ENCODE measurements at places on chromosomes 2 and 18.

DNA sequence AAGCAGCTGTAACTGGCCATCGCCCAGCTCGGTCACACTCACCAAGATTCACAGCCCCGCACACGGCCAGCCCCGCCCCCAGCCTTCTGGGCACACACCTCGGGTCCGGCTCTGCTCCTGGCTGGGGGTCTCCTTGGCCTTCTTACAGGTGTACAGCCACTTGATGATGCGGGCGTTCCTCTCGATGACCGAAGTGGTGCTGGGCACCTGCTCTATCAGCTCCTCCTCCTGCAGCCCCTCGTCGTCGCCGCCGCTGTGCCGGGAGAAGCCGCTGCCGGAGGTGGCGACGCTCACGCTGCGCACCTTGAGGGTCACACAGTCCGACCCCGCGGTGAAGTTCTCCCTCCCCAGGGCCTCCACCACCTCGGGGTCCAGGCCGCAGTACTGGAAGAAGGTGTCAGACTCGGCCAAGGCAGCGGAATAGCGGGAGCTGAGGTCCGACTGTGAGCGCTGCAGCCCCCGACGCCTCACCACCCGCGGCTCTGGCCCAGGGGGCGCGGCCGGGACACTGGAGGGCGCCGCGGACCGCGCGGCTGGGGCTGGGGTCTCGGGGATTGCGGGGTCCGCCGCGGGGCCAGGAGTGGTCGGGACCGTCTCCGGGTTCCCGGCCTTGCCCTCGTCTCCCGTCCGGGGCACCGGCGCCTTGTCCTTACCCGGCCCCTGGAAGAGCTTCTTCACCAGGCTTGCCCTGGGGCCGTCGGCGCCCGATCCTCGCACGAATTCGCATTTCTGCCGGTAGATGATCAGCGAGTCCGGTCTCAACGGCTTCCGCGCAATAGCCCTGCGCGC is 769 bp downstream of the FAM110C start:
- no peak for DNase-seq

- no peak for DNase-seq
These were observed 30.6 kb downstream of the HNRNPLL start for GRCh38 chr2:38572167-38572566.

DNA sequence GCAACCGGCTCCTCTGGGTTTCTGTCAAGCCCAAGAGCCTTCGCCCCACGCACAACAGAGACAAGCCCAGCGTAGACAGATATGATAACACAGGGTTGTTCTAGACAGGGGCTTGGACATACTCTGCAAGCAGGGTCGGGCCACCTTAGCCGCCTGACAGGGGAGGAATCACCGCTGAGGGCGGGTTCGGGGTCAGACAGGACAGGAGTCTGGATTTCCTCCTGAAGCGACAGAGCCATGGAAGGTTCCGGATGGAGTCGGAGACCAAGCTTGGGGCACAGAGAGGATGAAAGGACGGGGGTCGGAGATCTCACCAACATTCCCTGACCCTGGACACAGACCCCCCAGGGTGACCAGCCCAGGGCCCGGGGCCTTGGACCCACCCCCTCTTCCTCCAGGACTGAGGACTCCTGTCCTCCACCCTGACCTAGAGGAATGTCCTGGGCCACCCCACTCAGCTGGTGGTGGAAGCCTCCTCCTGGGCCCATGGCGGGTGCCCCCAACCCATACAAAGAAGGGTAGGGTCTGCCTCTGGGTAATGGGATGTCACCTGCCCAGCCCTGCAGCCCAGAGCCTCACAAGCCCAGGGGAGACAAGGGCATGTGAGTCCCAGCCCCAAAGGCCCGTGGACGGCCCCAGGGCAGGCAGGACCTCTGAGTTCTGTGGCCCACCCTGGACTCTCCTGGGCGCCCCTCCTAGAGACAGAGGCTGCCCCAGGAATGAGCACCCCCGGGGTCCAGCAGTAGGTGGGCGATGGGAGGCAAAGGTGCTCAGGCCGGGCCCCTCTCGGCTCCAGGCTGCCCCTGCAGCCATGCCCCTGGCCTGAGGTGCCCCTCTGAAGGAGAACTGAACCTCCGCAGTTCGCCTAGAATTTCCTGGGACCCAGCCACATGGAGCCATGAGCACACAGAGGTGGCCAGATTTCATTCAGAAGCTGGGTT is 44.1 kb upstream of the GPC1 start:
- no peak for DNase-seq

DNA sequence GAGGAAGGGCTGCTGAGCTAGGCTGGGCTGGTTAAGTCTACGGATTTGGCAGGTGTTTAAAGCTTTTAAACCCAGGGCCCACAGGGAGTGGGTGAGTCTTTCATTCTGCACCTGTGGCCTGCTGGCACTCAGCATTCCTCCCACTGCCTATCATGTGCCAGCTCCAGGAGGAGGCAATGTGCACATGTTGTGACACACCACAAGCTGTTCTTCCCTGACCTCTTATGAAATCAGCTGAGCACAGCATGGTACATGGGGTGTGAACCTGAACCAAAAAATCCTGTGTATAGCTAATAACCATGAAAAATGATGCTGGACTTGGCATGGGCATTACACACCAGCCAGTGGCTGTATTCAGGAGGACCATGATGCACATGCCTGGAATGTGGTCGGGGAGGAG is 297.9 kb upstream of the MMADHC start:
- no peak for DNase-seq

GRCh38 chr18:48675912-48676311 is 137.1 kb downstream of the CTIF start:
- DNase-seq, result no peak

DNA sequence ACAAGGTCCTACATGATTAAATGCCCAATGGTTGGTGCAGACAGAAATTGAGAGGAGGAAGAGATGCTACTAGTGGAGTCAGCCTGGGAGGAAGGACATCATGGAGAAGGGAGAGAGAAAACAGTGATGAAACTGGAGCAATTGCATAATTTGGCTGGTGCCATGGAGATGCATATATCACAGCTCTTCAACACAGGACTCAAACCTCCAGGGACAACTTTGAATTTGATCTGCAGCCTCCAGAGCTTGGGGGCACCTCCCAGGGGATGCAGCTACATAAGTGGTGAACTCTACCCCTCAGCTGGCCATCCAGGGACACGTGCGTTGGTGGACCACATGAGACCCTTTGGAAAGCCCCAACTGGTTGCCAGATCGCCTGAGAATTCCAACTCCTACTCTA is 80.4 kb downstream of the CTAGE1 start:
- no peak for DNase-seq

DNA sequence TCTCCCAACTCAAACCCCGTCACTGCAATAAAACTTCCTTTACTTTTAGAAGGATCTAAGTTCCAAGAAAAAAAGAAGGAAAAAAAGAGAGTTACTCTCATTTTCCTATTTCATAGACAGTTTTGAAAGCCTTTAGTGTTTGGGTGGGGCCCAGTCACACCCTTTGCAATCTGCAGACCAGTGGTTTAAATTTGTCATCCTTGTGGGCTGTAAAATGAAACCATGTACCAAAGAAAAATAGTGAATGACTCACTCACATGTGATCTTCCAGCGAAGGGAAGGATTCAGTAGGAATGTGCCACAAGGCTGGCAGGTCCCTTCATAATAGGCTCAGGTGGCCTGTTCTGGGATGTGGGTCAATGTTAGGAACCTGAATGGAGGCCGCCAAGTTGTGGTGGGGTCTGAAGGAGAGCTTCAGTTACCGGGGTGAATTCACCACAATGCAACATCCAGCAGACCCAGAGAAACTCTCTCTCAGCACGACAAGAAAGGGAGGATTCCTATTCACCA is 28.3 kb downstream of the ANXA4 start:
- peak; percentile 31 for DNase-seq

GRCh38 chr2:240960309-240960970 is 38.0 kb upstream of the SNED1 start:
- DNase-seq, result no peak

- DNase-seq, result peak; percentile 50
These were observed 210.0 kb downstream of the RBM43 start for GRCh38 chr2:151051574-151052220.

- no peak for DNase-seq
These were observed 1.6 kb downstream of the NMUR1 start for GRCh38 chr2:231528636-231529030.

DNA sequence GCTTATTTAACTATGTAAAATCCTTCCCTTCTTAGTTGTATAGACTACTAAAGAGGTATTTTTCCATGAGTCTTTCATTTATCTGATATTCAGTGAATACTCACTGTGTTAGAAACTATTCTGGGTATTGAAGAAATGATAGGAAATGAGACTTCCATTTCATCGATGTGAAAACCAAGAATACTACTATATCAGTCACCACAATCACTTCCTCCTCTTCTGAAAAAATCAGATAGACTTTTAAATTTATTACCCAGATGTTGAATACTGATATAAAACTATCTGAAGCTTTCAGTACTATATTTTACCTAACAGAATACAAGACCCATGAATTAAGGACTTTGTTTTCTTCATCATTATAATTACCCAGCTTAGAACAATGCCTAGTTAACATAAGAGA is 1801.1 kb upstream of the CELF4 start:
- no peak for DNase-seq

GRCh38 chr2:85435981-85436835 is 17.7 kb downstream of the SH2D6 start:
- no peak for DNase-seq

GRCh38 chr18:7071600-7071999 is 46.0 kb downstream of the LAMA1 start:
- no peak for DNase-seq

DNA sequence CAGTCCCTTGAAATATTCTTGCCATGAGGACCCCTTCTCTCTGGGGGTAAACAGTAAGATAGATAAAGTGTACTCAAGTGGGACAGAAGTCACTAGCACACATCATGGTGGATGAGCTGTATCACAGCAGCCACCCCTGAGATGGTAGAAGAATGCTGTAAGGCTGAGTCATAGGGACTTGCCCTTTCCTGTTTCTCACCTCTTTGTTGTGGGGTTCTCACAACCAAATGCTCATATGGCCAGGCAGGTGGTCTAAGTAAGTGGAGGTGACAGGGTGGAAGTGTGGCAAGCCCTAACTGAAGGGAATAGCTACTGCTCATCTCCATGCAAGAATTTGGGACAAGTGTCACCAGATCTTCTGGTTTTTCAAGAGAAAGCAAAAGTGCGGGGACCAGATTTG is 202.7 kb upstream of the SLC14A2 start:
- no peak for DNase-seq

GRCh38 chr2:80007777-80008503 is 296.6 kb downstream of the LRRTM1 start:
- DNase-seq, result no peak

DNA sequence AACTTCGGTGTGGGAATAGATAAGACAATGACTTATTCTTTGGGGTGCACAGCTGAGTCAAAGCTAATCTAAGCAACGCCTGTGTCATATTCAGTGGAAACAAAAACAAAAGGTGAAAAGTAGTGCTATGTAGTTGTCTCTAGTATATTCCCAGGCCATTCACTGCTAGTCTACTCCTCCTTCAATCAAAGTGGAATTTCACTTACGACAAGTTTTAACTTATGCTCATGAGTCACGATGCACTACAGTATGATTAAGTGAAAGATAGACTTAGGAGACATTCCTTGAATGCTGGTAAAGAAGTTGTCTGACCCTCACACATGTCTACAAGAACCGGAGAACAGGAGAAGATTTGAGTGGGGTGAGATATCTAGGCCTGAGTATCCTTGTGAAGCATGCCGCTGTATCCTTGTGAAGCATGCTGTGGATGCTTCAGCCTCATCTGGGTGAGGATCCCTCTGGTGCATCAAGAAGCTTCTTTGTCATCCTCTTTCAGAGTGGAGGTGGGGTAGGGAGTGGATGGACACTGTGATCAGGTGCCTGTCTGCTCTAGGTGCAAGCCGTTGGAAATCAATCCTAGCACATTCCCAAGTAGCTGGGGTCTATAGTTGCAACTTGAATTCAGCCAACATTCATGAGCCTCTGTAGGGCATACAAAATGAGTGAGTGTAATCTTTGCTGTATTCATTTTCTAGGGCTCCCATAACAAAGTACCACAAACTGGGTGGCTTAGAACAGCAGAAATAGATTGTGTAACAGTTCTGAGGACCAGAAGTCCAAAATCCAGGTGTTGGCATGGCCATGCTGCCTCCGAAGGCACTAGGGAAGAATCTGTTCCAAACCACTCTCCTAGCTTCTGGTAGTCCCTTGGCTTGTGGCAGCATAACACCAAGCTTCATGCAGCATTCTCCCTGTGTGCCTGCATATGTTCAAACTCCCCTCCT is 173.5 kb upstream of the FN1 start:
- DNase-seq, result no peak

- DNase-seq, result no peak
These were observed 215.8 kb upstream of the ITGA4 start for GRCh38 chr2:181241366-181241765.

GRCh38 chr18:36901277-36901701 is 72.4 kb downstream of the KIAA1328 start:
- DNase-seq, result no peak

- no peak for DNase-seq
These were observed 26.7 kb downstream of the AGPS start for GRCh38 chr2:177419274-177419673.

Data from CD4-positive, alpha-beta T cell treated with Interleukin-10 for 1 hour (primary cell).